ENCODE measurements at places on chromosomes 1 and 21. TPM values are rescaled to one million over a fixed set of nuclear protein-coding genes. Genes with fewer than 3 reads are reported as not detected.

GUCA2A gene
- polyA plus RNA-seq, result not detected

- DNase-seq, result no peak
Observed at GRCh38 chr1:231919886-231920285, 293.3 kb downstream of the DISC1 start.

DNA sequence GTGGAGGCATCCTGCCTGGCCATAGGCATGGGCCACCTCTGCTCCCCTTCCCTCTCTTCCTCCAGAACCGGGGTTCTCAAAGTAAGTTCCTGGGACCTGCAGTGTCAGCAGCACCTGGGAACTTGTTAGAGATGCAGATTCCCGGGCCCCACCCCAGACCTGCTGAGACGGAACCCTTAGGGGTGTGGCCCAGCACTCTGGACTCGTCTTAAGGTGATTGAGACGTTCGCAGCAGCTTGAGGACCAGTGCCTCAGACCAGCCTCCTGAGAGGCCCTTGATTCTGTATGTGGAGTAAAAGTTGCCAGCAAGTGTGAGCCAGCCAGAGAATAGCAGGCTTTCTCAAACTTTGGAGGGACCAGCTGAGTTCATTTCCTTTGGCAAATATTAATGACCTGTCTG, 14.2 kb downstream of the COQ8A start:
- no peak for DNase-seq

- DNase-seq, result no peak
Observed at GRCh38 chr21:14670409-14670808, 124.3 kb upstream of the SAMSN1 start.

Measured in adrenal gland (tissue), 19 donors.